ENCODE measurements at places on chromosomes 2 and 18.

DNA sequence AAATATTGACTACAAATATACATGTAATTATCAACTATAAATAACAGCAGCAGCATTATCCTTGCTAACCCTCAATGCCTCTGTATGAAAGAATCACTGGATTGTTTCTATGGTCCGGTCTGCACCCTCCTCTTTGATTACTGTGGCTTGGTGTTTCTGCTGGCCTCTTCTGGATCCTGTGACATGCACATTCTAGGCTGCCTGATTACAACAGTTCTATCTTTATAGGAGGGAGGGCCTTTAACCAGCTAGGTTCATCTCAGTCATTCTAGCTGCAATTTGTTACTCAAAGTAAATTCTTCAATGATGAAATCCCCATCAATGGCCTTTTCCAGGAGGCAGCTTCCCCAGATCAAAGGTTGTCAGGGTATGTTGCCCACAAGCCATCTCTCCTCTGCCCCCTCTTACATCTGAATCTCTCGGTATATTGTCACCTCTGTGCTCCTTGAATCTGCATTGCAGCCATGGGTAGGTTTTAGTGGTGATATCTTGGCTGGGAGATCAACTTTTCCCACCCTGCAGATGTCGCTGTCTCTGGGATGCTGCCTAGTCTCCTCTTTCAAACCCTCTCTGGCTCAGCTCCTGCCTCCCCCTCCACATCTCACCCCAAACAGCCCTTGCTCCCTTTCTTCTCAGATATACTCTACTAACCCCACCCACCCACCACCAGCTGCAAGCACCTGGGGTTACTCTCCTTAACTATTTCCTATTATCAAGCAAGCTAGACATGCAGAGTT is 106.2 kb upstream of the BZW1 start:
- no peak for DNase-seq

DNA sequence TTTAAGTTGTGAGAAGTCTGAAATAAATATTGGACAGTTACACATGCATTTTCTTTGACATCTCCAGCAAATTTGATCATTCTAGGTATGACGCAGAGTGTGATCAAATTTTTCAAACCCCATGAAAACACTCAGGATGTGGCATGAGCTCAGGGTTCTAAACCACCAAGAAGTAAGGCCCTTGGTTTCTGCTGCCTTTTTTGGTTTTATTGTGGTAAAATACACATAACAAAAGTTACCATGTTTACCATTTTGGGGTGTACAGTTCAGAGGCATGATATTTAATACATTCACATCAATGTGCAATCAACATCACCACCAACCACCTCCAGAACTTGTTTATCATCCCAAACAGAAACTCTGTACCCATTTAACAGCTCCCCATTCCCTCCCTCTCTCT is 64.3 kb upstream of the TTN start:
- no peak for DNase-seq

GRCh38 chr2:206231669-206232286 is 42.7 kb upstream of the ZDBF2 start:
- no peak for DNase-seq

DNA sequence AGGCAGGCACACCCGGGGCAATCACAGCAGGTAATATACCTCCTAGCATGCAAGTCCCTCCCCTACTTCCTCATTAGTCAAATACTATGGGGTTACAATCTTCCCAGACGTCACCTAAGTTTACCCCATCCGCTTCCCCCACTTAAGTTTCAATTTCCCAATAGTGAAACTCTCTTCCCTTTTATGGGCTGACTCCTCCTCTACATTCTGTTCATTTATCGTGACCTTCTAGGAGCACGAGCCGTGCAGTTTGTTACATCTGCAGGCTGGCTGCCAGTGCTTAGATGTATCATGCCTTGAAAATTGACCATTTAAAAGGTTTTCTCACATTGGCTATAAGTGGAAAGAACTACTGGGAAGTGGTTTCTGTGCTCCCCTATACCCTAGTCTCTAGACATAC is 1357.8 kb upstream of the CRIM1 start:
- DNase-seq = no peak

GRCh38 chr18:32884543-32884942 is 111.7 kb upstream of the KLHL14 start:
- DNase-seq = no peak

DNA sequence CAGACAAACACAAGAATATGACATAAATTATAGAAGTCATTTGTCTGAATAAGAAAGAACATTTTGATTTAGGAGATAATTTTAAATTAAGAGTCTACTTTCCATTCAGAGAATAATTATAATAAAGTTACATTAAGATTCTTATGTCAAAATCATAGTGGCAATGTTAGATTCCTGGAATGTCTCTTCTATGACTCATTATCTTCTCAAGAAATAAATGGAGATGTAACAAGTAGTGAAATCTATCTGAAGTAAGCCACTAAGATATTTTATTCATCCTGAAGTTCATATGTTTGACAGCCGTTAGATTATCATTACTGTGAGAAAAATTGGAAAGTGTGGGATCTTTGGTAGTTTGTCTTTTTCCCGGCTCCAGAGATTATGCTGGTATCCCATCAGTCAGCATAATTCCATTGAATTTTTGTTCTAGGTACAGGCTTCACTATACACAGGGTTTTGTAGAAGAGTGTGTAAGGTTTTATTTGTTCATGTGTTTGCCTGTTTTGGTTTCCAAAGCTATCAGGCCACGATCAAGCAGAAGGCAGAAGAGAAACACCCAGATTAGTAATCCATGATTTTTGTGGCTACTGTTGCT is 1246.6 kb upstream of the LRRTM1 start:
- DNase-seq = no peak

DNA sequence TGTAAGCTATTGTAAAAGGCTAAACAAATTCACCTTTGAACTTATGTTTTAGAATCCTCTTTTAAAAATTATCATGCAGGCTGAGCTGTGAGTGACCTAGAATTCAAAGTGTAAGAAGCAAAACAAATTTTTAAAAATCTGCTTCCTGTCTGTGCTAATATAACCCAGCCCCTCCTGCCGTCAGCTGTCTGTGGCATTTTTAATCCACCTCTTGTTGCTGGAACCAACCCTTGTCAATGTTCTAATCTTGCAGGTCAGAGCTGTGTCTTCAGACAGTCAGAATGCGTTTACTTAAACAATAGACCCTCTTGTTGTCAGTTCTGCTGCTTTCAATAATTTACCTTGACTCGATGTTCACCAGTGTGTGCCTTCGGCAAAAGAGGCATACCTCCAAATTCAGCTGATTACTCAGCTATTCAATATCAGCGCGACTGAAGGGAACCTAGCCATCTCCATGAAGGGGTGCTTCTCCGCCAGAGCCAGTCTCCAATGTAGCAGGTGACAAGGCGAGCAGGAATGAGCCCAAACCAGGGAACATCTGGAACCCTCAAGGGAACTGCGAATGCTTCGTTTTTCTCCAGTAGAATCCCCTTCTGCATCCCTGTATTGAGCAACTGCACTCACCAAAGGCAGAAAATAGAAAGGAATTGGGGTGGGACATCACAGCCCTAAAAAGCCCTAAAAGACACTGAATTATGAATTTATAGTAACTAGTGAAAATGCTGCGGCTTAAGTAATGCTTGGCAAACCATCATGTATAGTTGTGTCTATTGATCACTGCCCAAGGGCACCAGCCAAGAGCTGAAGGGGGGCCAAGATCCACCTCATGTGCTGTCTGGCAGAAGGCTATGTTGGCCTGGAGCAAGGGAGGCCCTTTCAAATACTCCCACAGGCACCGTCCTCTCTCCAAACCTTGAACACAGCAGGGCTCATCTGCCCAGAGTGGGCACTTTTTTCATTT is 62.5 kb downstream of the LYPD6B start:
- DNase-seq = no peak
